ENCODE measurements at places on chromosomes 1 and 21. TPM values are rescaled to one million over a fixed set of nuclear protein-coding genes. Genes with fewer than 3 reads are reported as not detected.
A peak's percentile ranks its signal among the peaks of the same experiment; 100 is the strongest.

PPFIA4 gene
- total RNA-seq, result 4.8 TPM

CLCNKB gene
- total RNA-seq, result 0.05 TPM

ADAR gene
- total RNA-seq, result 184 TPM

PMF1 gene
- 64.4 TPM for total RNA-seq

TACSTD2 gene
- total RNA-seq, result not detected

FMN2 gene
- total RNA-seq, result 35.4 TPM

DCST1 gene
- not detected for total RNA-seq

TCHHL1 gene
- not detected for total RNA-seq

GRCh38 chr1:202367271-202367670, 18.8 kb downstream of the PPP1R12B start:
- DNase-seq, result no peak

DNA sequence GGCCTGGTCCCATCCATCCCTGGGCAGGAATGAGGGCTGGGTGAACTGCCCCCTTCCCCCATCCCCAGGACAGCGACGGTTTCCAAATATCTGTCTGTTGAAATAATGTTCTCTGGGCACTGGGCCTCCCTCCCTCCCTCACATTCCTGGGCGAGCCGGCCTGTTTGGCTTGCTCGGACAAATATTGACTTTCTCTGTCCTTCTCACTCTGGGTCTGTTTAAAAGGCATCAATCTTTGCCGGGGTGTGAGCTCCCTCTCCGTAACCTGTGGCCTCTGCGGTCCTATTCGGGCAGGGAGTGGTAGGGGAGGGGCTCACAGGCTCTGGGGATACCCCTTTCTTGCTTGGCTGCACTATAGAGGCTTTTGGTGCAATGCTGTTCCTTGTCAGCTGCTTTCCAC, 40.2 kb downstream of the FOXD2 start:
- DNase-seq, result no peak

- DNase-seq, result no peak
Measured at GRCh38 chr1:2807036-2807435, 5.5 kb upstream of the TTC34 start.

- no peak for DNase-seq
Measured at GRCh38 chr1:39272027-39272797, 67.7 kb downstream of the MACF1 start.

- DNase-seq, result no peak
Measured at GRCh38 chr1:109669246-109669948, 1.5 kb downstream of the GSTM2 start.

DNA sequence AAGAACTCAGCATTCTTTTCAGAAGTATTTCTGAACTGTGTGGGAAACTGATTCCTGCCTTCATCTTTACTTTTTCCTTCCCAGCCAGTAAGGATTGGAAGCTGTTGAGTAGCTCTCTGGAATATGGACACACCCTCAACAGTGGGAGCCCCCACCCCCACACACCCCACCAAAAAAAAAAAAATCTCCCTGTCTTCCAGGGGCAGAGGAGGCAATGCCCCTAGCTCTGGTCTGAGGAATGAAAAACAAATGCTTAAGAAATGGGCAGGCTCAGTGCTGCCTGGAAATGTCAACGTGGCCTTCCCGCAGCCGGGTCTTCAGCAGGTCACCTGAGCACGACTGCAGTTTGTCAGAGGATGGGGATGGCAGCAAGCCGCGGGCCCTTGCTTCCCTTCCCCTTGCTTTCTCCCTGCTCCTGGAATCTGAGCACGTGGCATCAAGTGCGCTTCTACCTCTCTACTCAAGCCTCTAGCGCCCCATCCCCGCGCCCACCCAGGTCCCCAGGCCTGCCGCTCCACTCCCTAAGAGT, 479 bp downstream of the RGS16 start:
- no peak for DNase-seq

DNA sequence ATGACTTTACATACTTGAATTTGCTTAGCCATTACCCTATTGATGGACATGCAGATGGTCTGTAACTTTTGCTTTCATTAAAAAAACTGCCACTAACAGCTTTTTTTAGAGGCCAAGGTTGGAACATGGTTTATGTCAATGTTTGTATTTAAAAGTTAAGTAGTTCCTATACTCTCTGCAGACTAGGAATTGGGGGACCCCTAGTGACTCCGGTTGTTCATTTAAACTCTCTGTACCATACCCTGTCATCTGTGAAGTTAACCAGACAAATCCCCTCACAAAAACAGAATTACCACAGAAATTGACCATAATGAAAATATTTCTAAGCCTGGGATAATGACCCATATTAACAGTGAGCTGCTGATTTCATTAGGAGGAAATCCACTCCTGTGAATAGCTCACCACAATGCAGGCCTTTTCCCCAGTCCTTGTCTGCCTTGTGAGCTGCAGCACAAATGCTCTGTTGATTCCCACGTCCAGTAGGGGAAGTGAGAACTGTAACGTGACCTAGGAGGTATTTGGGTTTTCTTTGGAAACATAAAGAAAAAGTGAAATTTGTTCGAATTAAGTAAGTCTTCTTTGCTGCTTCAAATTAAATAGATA, 30.2 kb upstream of the CD101 start:
- peak; percentile 87 for DNase-seq

DNA sequence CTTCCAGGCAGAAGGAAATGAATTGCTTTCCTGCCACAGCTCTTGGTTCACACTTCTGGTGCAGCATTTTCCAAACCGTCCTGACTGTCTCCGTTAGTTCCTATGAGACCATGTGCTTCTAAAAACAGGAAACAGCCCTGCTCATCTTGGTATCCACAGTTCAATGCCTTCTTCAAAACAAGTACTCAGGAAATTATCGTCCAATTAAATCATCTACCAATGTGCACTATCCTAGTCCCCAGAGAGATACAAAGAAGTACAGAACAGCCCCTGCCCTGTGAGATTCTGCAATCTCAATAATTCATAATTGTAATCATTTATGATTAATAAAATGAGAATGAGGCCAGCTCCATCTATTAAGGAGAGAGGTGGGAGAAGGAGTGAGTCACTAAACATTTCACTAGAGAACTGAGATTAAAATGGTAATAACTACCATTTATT, 11.2 kb downstream of the CLEC20A start:
- no peak for DNase-seq

- no peak for DNase-seq
Measured at GRCh38 chr1:11735531-11735853, 444 bp upstream of the AGTRAP start.

- DNase-seq, result peak; percentile 19
Measured at GRCh38 chr1:17759114-17759513, 4.0 kb downstream of the ACTL8 start.

DNA sequence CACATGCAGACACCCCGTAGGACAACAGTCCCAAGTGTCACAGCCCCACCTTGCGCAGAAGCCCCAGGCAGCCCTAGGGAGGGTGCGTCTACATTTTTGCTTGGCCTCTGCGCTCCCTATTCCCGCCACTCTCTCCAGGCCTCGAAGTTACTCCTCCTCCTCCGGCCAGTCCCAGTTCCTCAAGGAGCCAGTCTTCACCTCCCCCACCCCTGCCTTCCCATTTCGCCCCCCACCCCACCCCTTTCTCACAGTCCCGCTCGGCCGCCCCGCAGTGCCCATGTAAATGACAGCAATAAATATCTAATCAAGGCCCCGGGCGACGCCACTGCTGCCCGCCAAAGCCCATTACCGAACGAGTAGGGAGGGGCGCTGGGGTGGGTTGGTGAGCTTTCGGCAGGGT, 3.2 kb downstream of the DMBX1 start:
- DNase-seq, result no peak

DNA sequence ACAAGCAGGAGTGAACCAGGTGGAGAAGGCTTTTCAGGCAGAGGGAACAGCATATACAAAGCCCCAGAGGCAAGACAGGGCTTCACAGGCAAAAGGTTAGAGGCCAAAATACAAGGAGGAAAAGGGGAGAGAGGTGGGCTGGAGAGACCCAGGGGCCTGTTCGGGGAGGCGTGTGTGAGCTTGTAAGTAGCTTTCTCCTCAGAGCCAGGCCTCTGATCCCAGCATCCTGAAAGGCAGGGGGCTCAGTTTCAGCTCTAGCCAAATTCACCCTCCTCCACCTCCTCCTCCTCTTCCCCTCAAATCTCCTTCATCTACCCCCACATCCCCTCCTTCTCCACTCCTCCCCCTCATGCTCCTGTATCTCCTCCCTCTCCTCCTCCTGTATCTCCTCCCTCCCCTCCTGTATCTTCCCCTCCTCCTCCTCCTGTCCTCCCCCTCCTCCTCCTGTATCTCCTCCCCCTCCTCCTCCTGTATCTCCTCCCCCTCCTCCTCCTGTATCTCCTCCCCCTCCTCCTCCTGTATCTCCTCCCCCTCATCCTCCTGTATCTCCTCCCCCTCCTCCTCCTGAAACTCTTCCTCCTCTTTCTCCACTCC, 148.6 kb downstream of the ST6GALNAC5 start:
- no peak for DNase-seq

DNA sequence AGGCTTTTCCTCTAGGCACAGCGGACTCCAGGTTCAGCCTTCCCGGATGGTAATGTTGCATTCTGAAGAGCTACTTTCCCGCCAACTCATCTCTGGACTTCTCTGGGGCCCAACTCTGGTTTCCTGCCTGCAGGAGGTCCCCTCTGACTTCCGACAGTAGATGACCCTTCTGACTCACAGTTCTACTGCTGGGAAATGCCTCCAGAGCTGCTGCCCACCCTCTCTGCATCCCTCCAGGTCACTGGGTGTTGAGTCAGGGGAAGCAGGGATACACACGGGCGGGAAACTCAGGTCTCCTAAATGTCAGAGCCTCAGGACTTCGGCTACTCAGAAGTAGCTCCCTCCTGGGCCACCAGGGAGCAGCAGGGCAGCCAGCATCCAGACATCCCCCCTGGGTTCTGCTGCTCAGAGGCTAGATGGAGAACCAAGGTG, 2.1 kb upstream of the KIF21B start:
- peak; percentile 44 for DNase-seq

DNA sequence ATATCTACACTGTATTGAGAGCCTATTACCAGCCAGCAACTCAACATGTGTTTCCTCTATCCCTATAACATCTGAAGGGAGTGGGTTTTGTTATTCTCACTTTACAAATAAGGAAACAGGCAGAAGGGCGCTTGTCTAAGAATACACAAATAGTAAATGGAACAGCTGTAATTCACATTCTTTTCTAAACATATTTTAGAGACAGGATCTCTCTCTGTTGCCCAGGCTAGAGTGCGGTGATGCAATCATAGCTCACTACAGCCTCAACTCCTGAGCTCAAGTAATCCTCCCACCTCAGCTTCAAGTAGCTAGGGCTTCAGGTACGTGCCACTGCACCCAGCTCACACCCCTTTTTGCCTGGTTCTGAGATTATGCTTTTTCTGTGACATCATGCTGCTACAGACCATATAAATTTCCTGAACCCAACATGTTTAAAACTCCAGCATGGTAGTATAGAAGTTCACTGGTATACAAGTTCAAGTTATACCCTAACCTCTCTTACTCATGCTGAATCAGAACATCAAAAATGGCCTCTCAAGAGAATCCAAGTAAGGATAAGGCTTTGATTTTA, 8.6 kb upstream of the TACSTD2 start:
- no peak for DNase-seq

DNA sequence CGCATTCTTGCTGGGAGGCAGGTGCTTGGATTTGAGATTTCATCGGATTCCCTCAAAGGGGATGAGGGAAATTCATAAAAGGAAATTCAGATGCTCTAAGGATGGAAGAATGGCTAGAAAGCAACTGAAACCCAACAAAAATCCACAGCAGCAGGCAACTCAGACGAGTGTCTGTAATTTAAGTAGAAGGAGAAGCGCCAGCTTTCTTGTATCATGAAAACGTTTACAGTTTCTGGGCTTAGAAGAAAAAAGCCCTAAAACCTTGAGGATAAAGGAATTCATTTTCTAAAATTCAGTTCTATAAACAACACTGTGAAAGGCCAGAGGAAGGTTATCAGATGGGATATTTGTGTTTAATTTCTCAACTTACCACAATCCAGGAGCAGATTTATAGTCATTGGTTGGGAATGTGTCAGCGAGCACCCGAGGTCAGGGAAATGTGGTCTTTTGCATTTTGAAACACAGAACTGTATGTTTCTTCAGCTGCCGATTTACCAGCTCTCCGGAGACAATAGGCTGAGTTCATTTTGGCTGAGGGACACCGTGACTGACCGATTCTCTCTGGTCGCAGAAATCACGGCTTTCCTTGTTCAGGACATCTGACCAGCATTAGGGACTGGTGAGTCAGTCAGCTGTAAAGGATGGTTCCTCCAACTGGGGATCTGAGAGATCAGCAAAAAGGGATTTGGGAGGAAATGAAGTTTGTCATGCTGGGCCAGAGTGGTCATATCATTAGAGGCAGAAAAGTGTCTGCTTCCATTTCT, 111.6 kb upstream of the ERRFI1 start:
- DNase-seq, result peak; percentile 81

GRCh38 chr21:46661211-46661625, 25.7 kb downstream of the PRMT2 start:
- no peak for DNase-seq

Data from SK-MEL-5 (cell line).